ENCODE measurements at places on chromosomes 2 and 18.

DNA sequence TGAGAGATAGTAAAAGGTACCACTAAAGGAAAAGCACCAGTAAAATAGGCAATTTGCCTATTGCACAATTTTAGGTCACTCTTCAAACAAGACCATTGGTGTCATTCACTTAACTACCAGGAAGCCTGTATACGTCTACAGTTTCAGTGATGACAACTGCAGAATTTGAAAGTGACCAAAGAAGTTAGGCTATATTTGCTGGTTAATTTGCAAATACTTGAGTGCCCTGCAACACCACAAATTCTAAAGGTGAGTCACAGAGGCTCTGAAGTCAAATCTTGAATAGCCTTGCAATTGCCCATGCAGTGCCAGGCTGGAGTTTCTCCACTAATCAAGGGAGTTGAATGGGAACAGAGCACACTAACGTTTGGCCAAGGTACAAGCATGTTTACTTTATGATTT is 128.7 kb upstream of the CCDC68 start:
- no peak for DNase-seq

DNA sequence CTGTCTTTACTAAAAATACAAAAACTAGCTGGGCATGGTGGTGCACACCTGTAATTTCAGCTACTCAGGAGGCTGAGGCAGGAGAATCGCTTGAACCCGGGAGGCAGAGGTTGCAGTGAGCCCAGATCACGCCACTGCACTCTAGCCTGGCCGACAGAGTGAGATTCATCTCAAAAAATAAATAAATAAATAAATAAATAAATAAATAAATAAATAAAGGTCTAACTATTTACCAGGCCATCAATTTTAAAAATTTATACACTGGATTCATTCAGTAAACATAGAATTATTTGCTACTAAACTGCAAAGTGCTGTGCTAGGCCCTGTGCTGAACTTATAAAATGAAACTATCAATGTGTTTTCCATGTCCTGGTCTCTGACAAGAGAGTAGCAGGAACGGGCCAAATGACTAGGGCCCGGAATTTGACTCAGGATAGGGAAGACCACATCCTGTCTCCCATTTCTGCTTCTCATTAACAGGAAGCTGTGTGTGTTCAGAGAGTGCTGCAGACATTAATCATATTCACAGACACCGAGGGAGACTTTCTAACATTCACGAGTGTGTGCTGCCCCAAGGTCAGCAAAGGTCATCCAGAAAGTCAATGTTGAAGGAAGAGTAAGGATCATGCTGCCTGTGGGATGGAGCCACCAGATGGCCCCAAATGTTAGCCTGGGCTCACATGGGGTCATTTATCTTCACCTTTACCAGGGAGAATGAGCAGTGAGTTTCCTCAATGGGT is 95.8 kb downstream of the SPP2 start:
- DNase-seq: no peak

GRCh38 chr2:139819273-139819796 is 1039.1 kb upstream of the NXPH2 start:
- DNase-seq: no peak

- DNase-seq: no peak
These were observed 400.0 kb upstream of the CDH2 start for GRCh38 chr18:28576941-28577340.

DNA sequence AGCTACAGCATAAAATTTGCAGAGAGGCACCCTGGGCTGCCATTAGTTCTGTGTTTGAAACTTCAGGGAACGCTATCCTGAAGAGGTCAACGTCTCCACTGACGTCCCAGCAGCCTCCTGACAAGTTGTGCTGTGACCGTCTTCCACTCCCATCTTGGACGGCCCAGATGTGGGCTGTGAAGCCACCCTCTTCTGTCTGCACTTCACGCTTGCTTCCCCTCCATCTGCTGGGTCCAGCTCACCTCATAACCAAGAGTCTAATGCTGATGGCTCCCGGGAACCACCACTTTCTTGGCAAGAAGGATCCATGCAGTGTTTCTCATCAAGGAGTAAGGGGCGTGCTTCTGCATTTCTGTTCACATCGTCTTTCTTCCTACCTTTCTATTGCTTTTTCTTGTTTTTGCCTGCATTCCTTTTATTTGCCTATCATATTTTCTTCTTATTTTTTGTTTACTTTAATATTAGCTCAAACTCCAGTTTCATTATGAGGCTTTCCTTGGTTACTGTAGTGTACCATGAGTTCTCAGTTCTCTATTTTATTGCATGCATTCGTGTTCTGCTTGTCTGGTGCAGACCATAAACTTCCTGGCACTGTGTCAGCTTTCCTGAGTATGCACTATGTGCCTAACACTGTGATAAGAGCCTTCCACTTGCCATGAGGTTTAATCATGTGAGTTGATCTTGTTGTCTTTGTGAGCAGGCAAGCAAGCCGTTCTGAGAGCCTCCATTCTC is 631.8 kb upstream of the RAB6C start:
- no peak for DNase-seq

GRCh38 chr18:47163241-47163640 is 12.9 kb downstream of the IER3IP1 start:
- no peak for DNase-seq

- no peak for DNase-seq
These were observed 228.9 kb downstream of the ADCYAP1 start for GRCh38 chr18:1133541-1133940.

GRCh38 chr2:67846370-67847070 is 216.3 kb downstream of the C1D start:
- no peak for DNase-seq

- DNase-seq: no peak
These were observed 17.4 kb downstream of the FARP2 start for GRCh38 chr2:241373446-241373845.

- DNase-seq: no peak
These were observed 87.3 kb downstream of the SH3RF3 start for GRCh38 chr2:109216332-109216731.

DNA sequence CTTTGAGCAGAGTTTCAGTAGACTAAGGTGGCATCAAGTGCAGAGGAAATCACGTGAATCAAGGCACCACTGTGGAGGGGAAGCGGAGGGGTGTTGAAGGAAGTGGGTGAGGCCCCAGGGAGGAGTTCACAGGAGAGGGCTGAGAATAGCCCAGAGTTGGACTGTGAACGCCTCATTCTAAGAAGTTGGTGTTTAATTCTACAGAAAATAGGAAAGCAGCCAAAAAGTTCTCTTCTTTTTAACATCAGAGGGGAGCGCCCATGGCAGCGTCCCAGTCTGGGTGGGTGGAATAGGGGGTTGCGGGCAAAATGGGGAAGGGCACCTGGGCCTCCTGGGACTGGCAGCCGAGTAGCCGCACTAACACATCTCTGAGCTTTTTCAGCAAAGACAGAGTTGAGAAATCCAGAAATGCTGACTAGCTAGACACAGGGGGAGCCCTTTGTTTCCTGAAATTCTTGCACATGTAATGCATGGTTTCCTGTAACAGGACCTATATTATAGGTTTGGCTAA is 97.0 kb downstream of the NEB start:
- peak; percentile 46 for DNase-seq

DNA sequence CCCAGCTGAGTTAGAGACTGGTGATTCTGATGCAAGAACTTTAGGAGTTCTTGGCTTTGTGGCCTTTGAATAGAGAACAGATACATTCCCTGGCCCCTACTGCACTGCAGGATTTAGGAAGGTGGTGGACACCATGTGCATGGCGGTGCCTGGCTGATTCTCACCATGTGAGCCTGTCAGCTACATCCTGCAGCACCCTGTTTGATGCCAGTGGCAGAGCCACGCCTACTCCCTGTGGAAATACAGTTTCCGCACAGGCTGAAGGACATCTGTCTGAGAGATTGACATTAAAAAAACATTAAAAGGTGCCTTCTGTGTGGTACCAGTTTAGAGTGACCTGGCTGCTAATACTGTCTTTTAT is 50.0 kb downstream of the KCNE4 start:
- no peak for DNase-seq

DNA sequence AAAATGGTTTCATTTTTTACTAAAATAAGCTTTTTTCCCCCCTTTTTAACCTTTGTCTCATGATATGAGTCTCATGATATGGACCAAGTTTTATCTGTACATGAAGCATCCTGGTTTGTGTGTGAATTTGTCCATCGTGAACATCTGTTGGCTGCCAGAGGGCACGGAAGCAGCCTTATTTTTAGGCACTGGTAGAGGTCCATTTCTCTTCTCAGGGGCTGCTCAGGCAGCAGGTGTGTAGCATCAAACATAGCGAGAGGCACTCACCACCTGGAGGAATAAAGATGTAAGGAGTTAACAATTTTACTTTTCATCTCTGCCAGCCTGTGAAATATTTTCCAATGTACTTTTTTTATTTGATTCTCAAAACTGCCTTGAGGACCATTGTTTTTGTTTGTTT is 134.5 kb downstream of the RHBDD1 start:
- DNase-seq: no peak

GRCh38 chr2:70214953-70215549 is 24.2 kb upstream of the C2orf42 start:
- no peak for DNase-seq

DNA sequence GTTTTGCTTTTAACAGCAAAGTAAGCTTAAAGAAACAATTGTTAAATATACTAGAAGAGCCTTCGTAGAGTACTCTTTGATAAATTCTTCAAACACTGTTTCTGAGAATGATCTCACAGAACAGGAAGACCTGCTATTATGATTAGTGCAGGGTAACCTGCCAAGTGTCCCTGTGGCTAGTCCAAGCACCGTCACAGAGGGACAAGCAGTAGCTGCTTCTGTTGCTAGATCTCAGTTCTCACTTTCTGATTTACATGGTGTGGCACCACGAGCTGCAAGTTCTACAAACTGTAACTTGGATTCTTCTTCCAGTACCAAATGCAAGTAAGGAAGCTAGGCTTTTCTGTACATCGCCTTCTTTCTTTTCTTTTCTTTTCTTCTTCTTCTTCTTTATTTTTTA is 121.5 kb downstream of the PIEZO2 start:
- DNase-seq: no peak

DNA sequence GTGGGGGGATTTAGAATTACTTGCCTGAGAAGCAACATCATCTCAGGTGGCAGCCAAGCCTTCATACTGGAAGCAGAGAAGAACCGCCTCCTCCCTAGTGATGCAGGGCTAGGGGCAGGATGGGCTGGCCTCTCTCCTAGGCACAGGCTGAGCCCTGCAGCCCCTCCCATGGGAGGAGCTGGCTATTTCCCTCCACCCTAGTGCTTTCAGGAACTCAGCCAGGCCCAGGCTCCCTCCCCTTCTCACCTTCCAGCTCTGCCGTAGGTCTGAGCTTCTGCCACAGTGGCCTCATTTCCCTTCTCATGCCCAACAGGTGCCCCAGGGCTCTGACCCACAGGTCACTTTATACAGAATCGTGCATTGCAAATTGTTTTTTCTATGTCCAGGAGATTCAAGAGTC is 31.0 kb downstream of the CENPA start:
- DNase-seq: no peak

- no peak for DNase-seq
These were observed 502.3 kb downstream of the PID1 start for GRCh38 chr2:228768818-228769217.

- DNase-seq: no peak
These were observed 72.0 kb downstream of the SLC4A3 start for GRCh38 chr2:219699440-219699821.

DNA sequence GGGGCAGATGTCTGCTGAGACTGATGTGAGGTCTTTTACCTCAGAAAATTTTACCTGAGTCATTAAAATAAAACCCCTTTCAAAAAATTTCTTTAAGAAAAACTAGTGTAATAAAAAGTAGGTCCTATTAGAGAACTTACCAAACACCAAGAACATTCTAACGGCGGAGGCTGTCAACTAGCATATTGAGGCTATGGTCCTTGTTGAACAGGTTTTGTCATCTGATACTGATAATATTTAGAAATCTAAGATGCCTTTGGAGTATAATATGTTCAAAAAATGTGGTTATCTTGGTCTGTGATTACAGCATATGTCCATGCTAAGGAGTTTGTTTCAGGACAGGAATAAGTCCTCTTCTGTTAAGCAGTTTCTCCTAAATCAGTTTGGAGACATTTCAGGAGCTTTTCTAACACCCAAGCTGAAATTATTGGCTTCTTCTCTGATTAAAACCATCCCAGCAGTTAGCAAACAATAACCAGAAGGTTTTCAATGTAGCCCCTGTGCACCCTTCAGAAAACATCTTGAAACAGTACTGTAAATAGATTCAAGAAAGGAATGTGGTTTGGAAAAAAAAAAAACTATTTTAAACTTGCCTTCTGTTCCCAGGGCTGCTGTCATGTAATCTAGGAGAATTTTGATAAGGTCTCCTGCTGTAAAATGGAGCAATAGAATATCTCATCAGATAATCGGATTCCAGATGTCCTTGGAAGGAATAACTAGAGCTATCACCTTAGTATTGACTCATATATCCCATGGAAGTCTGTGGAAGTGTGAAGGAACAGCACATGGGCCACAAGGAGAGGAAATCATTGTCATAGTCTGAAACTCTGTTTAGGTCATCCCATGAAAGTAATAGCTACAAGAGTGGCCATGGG is 58.7 kb upstream of the B3GNT2 start:
- DNase-seq: no peak

DNA sequence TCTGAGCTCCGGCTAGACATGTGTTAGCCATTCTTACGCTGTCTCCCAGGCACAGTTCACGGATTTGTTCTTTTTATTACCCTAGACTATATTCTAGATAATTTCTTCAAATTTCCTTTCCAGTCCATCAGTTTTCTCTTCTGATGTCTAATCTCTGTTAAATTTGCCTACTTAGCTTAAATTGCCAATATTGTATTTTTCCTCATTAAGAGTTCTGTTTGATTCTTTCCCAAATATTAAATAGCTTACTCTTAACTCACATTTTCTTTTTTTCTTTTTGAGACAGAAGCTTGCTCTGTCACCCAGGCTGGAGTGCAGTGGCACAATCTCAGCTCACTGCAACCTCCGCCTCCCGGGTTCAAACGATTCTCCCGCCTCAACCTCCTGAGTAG is 21.2 kb downstream of the CROCC2 start:
- no peak for DNase-seq

DNA sequence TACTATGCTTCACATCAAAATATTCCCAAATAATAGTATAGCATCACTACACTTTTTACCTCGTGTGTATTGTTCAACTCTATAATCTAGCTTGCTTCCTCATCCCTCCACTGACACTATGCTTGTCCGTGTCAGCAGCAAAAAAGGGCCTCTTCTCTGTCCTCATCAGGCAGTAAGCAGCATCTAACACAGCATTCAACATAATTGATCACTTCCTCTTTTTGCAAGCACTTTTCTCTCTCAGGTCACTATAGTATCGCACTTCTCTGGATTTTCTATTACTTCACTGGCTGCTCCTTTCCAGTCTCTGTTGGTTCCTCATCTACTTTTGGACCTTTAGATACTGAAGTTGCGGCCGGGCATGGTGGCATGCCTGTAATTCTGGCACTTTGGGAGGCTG is 64.9 kb upstream of the ZSWIM2 start:
- no peak for DNase-seq

DNA sequence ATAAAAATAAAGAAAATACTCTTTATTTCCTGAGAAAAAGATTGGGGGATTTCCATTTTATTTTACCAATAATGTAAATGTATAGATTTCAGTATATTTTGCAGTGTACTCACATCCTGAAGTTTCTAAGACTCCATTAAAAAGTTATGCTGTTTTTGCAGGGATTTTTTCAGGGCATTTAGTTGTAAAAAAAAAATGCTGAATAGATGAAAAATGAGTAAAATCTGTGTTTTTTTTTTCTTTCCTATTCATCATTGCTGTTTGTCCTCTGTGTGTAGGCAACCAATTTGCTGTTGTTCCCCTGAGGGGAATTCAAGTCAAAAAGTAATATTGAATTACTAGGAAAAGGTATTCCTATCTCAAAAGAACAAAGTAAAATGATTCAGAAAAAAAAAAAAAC is 66.3 kb downstream of the MEIS1 start:
- no peak for DNase-seq
